ENCODE measurements at places on chromosomes 12 and 14.

DNA sequence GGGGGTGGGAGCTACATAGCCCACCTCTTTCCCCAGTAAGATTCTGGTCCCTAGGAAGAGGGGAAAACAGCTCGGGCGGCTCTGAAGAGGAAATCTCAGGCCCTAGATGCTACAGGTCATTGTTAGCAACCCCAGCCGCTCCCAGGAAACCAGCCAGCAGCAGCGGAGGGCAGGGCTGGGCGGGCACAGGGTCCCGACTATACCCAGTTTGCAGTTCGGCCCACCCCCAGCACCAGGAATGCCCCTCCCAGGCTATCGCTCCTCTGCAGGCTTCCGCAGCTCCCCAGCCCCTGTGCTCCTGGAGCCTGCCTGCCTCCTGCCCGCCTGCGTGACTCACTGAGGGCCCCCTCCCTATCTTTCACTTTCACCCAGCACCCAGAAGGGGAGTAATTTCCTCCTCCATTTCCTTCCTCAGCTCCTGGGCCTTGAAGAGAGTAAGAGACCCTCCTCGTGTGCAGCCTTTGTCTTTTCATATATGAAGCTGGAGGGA, 27.2 kb upstream of the PNMA1 start:
- peak; percentile 69 for DNase-seq

DNA sequence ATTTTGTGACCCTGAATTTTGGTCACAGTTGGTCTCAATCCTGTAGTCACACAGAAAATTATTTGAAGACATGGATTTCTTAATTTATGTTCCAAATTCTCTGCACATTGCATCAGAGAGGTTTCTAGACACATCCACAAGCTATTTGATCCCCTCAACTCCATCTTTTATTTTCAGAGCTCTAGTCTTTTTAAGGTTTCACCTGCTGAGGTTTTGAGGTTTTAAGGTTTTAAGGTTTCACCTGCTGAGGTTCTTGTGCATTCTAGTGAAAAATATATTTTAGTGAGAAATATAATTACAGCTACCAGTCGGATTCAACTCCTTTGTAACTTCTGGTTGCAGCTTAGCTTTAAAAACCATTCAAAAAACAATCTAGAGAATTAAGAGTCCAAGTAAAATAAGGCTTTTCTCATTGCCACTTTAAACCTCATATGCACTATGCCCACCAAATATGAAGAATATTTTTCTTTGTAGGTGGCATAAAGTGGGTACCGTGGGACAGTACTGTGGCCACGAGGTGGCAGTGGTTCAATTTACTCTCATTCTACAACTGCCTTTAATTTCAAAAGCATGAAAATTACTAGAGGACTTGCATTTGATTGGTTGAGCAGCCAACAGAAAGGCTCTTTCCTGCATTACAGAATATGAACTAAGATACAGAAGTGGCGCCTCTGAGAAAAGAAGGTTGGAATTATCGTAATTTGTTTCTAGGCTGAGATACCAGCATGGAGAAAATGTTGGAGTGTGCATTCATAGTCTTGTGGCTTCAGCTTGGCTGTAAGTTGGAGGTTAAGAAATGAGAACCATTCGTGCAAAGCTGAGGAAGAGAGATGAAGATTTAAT, 366.5 kb upstream of the OR4E1 start:
- DNase-seq = no peak

DNA sequence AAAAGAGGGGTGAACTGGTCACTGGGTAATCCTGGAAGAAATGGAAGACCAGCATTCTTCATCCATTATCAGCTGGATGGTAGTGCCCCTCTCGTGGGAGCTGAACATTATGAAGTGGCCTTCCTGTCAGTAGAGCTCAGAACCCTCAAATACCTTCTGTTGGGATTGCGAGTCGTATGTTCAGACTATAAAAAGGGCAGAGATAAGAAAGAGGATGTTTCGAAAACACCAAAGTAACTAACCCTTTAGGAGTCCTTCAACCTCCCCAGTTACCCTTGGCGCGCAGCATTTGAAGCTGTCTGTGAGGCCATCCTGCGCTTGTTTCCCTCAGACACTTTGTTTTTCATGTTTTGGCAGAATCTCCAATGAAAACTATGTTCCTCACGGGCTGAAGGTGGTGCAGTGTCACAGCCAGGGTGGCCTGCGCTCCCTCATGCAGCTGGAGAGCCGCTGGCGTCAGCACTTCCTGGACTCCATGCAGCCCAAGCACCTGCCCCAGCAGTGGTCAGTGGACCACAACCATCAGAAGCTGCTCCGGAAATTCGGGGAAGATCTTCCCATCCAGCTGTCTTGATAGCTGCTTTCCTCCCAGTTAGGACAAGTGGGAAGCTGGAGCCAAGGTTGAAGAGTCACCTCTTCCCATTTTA, 19.3 kb upstream of the GALNT16 start:
- DNase-seq = no peak

DNA sequence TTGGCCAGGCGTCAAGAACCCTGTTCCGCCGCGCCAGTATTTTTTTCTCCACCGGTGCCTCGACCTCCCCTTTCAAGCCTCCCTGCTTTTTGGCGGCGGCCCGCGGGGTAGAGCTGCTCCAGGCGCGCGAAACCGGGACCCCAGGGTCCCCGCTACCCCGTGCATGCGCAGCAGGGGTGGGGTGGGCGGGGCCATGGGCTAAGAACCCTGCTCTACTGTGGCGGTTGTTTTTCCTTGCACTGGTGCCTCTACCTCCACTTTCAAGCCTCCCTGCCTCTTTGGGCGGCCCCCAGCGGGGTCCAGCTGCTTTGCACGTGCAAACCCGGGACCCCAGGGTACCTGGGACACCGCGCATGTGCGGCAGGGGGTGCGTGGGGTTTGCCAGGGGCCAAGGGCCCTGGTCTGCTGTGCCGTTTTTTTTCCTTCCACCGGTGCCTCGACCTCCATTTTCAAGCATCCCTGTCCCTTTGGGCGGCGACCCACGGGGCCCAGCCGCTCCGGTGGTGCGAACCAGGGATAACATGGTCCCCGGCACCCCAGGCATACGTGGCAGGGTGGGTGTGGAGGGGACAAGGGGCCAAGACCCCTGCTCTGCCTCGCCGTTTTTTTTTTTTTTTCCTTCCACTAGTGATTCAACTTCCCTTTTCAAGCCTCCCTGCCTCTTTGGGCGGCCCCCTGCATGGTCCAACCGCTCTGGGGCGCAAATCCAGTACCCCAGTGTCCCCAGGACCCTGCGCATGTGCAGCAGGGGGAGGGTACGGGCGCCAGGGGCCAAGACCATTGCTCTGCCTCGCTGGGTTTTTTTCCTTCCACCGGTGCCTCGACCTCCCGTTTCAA, 326.8 kb downstream of the ALG10 start:
- DNase-seq = no peak

DNA sequence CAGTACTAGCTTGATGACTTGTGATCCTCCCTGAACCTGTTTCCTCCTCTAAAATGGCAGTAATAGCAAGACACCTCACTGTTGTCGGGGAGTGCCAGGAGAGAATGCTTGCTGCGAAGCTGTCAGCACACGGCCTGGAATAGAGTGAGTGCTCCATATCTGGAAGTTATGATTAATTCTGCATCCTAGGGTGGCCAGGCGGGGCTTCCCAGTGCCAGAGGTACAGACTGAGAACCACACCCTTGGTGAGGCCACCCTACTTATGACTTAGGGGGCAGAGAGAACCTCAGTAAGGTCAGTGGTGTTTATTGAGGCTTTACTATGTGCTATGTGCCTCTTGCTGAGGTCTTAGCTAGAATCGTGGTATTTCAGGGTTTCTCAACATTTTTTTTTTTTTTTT, 20.1 kb downstream of the MORN3 start:
- DNase-seq = no peak

DNA sequence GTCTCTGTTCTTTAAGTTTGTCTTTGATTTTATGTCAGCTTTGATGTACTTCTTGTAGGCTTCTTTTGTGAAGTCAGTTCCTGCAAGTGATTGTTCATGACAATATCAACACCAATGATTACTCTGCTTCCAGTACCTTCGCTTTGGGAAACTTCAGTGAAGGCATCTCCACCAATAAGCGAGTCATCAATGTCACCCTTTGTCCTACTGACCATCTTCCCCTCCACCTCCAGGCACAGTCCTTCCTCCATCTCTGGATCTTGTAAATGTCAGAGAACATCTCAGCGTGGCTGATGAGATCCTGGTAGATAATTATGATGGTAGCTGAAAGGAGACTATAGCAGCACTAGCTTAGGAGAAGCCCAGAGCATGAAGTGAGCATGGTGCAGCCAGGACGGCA, 40.4 kb upstream of the A2M start:
- no peak for DNase-seq

DNA sequence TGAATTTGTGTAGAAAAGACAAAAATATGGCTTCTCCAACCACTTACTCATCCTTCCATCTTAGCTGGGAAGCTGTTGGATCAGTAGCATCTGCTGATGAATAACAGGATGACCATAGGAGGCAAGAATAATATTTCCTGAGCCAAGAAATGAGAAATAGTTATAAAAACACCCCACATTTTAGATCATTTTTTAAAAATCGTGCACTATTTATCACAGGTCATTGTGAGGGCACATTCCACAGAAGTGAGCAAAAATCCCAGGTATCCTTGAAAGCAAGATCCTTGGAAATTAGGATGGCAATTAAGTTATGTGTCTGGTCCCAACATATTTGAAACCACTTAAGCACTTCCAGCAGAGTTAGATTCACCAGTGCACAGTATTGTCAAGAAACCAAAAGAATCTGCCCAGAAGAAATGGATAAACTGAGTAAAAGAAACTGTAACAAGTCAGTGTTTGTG, 8.4 kb downstream of the FAR2 start:
- peak; percentile 78 for DNase-seq

GRCh38 chr12:857611-858010, 91.9 kb downstream of the RAD52 start:
- peak; percentile 68 for DNase-seq

- peak; percentile 47 for DNase-seq
Observed at GRCh38 chr12:4275016-4275869, 1.7 kb downstream of the CCND2 start.

GRCh38 chr14:64388533-64389285, 556 bp downstream of the MTHFD1 start:
- DNase-seq = peak; percentile 18

DNA sequence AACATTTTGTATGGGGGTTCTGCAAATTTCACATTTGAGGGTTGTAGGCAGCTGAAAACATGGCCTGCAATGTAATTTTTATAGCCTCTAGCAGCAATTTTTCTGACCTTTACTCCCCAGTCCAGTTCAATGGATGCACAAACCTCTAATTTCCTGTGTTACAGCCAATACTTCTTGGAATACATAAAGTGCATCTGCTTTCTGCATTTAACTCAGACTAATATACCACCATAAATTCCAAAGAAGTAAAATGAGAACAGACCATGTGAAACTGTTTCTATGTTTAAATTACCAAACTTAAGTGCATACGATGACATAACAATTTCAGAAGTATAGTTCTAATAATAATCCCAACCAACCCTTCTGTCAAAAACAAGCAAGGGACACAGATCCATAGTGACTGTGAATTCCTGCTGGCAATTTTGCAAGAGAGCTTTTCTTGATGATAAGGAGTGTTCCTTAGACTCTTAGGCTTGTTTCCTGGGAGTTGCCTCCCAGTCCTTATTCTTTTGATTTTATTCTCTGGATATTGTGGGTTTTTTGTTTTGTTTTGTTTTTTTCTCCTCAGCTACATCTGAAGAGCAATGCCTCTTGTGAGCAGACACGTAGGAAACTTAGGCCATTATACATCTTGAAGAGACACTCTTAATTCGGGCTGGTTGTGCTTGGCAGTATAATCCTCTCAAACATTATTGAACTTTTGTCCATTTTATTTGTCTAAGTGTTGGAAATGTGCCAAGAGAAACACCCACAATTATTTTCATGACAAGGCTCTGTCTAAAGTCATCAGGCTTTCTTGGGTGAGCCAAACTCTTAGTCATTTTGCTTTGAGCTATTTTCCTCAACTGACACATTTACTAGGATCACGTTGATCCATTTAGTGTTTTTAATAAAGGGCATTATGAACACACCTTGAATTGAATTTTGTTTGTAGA, 51.3 kb upstream of the RERGL start:
- DNase-seq = peak; percentile 74

DNA sequence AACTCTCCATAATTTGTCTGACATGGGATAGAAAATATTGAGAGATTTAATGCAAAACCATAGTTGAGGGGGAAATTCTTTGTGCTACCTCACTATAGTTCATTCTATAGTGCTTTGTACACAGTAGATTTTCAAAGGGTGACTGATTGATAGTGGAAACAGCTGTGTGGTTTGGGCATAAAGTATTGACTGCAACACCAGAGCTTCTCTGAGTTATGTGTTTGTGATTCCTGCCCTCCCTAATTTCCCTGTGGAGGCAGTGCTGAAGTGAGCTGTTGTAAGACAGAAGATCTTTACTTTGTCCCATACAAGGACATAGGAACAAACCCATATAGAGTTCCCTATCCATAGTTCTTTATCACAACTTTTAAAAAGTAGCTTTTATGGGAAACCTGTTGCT, 47.1 kb downstream of the PTPRQ start:
- no peak for DNase-seq

DNA sequence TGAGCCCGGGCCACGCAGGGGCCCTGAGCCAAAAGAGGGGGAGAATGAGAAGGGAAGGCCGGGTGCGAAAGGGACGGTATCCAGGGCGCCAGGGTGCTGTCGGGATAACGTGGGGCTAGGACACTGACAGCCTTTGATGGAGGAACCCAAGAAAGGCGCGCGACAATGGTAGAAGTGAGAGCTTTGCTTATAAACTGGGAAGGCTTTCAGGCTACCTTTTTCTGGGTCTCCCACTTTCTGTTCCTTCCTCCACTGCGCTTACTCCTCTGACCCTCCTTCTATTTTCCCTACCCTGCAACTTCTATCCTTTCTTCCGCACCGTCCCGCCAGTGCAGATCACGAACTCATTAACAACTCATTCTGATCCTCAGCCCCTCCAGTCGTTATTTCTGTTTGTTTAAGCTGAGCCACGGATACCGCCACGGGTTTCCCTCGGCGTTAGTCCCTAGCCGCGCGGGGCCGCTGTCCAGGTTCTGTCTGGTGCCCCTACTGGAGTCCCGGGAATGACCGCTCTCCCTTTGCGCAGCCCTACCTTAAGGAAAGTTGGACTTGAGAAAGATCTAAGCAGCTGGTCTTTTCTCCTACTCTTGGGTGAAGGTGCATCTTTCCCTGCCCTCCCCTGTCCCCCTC, 3.0 kb downstream of the SSTR1 start:
- DNase-seq = peak; percentile 53

GRCh38 chr12:132477017-132477702, 12.8 kb upstream of the FBRSL1 start:
- no peak for DNase-seq

DNA sequence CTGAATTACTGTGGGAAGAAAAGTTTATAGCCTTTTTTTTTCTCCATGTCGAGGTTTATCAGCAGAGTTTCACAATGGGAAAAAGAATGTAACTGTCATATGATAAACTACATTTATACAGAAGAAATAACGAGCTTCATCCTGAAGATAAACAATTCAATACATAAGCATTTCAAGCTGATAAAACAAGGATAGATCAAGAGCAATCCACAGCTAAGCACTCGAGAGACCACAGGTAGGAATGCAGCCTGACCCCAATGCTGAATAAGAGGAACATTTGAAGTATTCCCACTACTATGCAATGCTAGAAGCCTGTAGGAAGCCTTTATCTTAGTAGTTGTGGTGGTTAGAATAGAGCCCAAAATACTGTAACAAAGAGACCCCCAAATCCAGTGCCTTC, 32.6 kb upstream of the DAAM1 start:
- no peak for DNase-seq
